Suprapubic skin (tissue), 4 donors: ENCODE measurements at places on chromosomes 13 and 19.
A peak's percentile ranks its signal among the peaks of the same experiment; 100 is the strongest.

DNA sequence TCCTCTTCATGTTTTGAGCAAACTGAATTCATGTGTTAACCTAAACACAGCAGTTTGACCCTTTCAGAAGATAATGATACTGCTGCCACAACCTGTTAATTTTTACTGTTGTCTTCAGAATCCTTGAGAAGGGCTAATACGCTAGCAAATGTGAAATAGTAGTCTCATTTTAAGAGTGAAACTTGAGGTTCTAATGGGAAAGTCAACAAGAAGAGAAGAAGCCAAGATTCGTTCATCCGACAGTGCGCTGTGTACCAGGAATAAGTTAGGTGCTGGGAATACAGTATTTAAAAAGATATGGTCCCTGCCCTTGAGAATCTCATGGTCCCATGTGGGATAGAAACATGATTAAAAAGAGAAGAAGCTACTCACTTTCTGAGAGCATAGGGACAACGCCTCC lies 134.4 kb downstream of the KL start:
- no peaks in the 10 kb centered on the region for H3K36me3 ChIP-seq
- no peak overlapping the region for H3K4me3 ChIP-seq
- no peak for DNase-seq
- H3K4me1 ChIP-seq: peaks cover 5% of the 10 kb centered on the region

DNA sequence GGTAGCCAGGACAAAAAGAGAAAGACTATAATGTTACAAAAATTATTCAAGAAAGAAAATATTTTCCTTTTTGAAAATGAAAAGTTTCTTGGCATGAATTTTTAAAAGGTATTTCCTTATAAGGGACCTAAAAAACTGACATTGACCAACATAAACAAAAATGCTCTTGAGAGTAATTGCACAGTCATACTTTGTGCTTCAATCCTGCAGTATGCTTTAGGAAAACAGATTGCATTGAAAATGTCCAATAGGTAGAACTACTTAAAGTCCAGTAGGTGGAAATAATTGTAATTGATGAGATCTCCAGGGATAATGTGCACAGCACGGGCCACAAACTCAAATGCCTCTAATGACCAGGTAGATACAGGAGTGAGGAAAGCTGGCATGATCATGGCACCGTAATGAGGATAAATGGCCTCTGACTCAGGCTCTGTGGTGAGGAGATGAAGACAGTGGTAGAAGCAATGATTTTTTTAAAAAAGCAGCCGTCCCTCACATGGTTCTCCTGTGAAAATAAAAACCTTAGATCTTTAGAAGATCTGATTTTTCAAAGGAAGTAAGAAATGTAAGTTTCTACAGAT lies 278.0 kb downstream of the ITGBL1 start:
- no peak overlapping the region for H3K4me3 ChIP-seq
- H3K27me3 ChIP-seq: no peaks in the 10 kb centered on the region
- H3K27ac ChIP-seq: no peak overlapping the region
- no peaks in the 10 kb centered on the region for H3K4me1 ChIP-seq
- H3K36me3 ChIP-seq: no peaks in the 10 kb centered on the region
- DNase-seq: no peak

- H3K27me3 ChIP-seq: no peaks in the 10 kb centered on the region
- H3K27ac ChIP-seq: no peak overlapping the region
- no peak overlapping the region for H3K4me3 ChIP-seq
- DNase-seq: no peak
- peaks cover 10% of the 10 kb centered on the region for H3K36me3 ChIP-seq
- H3K4me1 ChIP-seq: peaks cover 63% of the 10 kb centered on the region
Observed at GRCh38 chr19:5949792-5950305, 28.1 kb downstream of the RANBP3 start.

GRCh38 chr13:109012115-109012514 lies 382.7 kb downstream of the MYO16 start:
- no peaks in the 10 kb centered on the region for H3K36me3 ChIP-seq
- H3K4me1 ChIP-seq: no peaks in the 10 kb centered on the region
- H3K4me3 ChIP-seq: no peak overlapping the region
- no peak overlapping the region for H3K27ac ChIP-seq
- DNase-seq: no peak

DNA sequence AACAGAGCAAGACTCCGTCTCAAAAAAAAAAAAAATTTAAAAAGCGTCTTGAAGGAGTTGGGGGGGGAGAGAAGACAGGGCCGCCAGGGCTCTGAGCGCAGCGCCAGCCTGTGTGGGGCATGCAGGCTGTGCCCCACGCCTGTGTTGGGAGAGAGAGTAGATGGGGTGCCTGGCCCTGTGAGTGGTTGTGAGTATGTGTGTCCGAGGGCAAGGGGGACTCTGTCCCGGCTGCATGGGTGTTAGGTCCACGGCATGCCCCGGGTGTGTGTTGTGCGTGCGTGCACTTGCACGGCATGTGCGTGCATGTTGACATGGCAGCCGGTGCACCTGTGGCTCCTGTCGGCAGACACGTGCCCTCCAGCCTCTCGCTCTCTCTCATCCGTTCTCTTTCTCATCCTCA lies 3.4 kb downstream of the MAP2K7 start:
- no peak overlapping the region for H3K4me3 ChIP-seq
- peaks cover 39% of the 10 kb centered on the region for H3K36me3 ChIP-seq
- no peaks in the 10 kb centered on the region for H3K27me3 ChIP-seq
- peak; percentile 63 for DNase-seq
- no peak overlapping the region for H3K27ac ChIP-seq

DNA sequence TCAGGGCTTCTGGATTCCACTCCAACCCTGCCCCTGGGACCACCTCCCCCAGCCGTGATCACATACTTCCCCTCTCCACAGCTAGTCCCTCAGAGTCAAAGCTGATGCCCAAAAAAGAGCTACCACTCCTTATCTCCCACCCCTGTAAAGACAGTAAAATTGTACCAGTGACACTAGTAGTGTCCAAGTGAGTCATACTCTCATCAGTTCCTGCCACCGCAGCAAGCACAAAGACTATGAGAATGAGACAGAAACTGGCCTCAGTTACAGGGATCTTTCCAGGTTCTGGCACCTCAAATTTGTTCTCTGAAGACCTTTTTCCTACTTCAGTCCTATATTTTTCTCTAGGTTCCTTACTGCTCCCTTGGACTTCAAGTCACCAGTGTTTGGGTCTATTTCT lies 144.2 kb downstream of the SPRY2 start:
- DNase-seq: no peak
- no peak overlapping the region for H3K27ac ChIP-seq

- peak; percentile 9 for DNase-seq
- no peak overlapping the region for H3K27ac ChIP-seq
- no peak overlapping the region for H3K4me3 ChIP-seq
- H3K27me3 ChIP-seq: no peaks in the 10 kb centered on the region
- H3K36me3 ChIP-seq: peaks cover 8% of the 10 kb centered on the region
- H3K4me1 ChIP-seq: peaks cover 24% of the 10 kb centered on the region
Observed at GRCh38 chr19:5637971-5638370, 15.1 kb downstream of the SAFB start.

GRCh38 chr19:55563261-55563690 lies 17.4 kb downstream of the ZNF579 start:
- peaks cover 35% of the 10 kb centered on the region for H3K27me3 ChIP-seq
- DNase-seq: no peak
- no peaks in the 10 kb centered on the region for H3K36me3 ChIP-seq
- H3K4me1 ChIP-seq: peaks cover 5% of the 10 kb centered on the region
- no peak overlapping the region for H3K27ac ChIP-seq
- H3K4me3 ChIP-seq: no peak overlapping the region

DNA sequence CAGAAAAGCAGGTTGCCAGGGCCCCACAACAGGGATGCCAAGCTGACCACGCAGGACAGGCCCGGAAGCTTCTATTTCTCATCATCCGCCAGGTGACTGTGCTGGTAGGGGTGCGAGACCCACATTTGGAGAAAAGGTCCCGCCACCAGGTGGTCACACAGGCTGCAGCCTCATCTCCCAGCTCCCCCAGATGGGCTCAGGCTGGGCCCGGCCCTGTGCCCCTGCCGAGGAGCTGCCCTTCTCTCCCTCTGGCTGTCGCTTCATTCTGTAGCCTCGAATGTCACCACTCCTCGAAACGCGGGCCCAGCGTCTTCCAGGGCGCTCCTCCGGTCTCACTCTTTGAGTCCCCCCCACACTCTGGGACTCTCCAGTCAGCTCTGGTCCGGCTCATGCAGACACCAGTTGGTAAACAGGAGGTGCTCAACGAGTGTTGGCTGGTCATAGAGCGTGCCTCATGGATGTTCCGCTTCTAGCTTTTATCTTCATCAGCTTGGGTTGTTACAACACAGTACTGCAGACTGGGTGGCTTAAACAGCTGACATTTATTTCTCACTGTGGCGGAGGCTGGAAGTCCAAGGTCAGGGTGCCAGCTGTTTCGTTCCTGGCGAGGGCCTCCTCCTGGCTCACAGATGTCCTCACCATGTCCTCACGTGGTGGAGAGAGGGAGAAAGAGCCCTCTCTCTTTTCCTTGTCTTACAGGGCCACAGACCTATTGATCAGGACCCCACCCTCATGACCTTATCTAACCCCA lies 87.1 kb downstream of the TEX29 start:
- DNase-seq: no peak
- no peak overlapping the region for H3K4me3 ChIP-seq
- no peak overlapping the region for H3K27ac ChIP-seq
- H3K4me1 ChIP-seq: no peaks in the 10 kb centered on the region
- H3K27me3 ChIP-seq: peaks cover 51% of the 10 kb centered on the region
- H3K36me3 ChIP-seq: no peaks in the 10 kb centered on the region

GRCh38 chr13:95154413-95154886 lies 146.8 kb downstream of the ABCC4 start:
- H3K4me1 ChIP-seq: peaks cover 24% of the 10 kb centered on the region
- H3K27ac ChIP-seq: peak overlapping the region; percentile 39
- DNase-seq: no peak
- H3K27me3 ChIP-seq: no peaks in the 10 kb centered on the region

- DNase-seq: no peak
- no peak overlapping the region for H3K4me3 ChIP-seq
- H3K4me1 ChIP-seq: peaks cover 48% of the 10 kb centered on the region
Observed at GRCh38 chr19:41302624-41303351, 7.2 kb upstream of the CCDC97 start.

GRCh38 chr19:30848636-30849425 lies 476.6 kb downstream of the ZNF536 start:
- H3K27me3 ChIP-seq: no peaks in the 10 kb centered on the region
- H3K4me3 ChIP-seq: no peak overlapping the region
- H3K4me1 ChIP-seq: no peaks in the 10 kb centered on the region

DNA sequence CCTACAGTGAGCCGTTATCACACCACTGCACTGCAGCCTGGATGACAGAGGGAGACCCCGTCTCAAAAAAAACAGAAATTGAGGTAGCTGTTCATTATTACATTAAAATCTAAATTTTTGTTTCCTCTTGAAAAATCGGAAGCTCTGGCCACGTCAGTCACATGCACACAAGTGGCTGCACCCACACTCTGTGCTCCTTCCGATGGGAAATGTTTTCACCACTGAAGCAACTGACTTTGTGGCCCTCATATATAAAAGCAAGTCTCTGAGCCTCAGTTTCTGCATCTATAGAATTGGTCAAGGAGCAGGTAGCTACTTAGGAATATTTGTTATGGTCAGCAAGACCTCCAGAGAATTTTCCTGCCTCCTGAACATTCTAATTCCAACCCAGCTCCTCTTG lies 4.5 kb downstream of the LRRC25 start:
- no peaks in the 10 kb centered on the region for H3K36me3 ChIP-seq
- no peak overlapping the region for H3K27ac ChIP-seq
- H3K27me3 ChIP-seq: peaks cover 11% of the 10 kb centered on the region

- H3K4me3 ChIP-seq: no peak overlapping the region
- H3K4me1 ChIP-seq: no peaks in the 10 kb centered on the region
- H3K27ac ChIP-seq: no peak overlapping the region
- H3K27me3 ChIP-seq: no peaks in the 10 kb centered on the region
- H3K36me3 ChIP-seq: no peaks in the 10 kb centered on the region
Observed at GRCh38 chr13:31172535-31172934, 10.8 kb upstream of the HSPH1 start.

DNA sequence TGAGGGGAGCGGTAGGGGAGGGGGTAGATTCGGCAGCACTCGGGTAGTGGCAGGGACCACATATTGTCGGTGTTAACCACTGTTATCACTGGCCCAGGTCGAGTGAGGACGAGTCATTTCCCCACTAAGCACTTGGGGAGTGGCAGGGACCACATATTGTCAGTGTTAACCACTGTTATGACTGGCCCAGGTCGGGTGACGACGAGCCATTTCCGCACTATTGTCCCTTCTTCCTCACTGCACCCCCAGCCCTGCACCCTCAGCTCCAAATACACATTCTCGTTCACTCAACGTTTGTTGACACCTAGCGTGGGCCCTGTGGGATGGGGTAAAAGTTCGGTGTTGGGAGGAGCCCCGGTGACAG lies 467 bp upstream of the CLN5 start:
- no peak for DNase-seq
- peak overlapping the region; percentile 96 for H3K27ac ChIP-seq
- peaks cover 3% of the 10 kb centered on the region for H3K36me3 ChIP-seq
- H3K4me1 ChIP-seq: peaks cover 25% of the 10 kb centered on the region

DNA sequence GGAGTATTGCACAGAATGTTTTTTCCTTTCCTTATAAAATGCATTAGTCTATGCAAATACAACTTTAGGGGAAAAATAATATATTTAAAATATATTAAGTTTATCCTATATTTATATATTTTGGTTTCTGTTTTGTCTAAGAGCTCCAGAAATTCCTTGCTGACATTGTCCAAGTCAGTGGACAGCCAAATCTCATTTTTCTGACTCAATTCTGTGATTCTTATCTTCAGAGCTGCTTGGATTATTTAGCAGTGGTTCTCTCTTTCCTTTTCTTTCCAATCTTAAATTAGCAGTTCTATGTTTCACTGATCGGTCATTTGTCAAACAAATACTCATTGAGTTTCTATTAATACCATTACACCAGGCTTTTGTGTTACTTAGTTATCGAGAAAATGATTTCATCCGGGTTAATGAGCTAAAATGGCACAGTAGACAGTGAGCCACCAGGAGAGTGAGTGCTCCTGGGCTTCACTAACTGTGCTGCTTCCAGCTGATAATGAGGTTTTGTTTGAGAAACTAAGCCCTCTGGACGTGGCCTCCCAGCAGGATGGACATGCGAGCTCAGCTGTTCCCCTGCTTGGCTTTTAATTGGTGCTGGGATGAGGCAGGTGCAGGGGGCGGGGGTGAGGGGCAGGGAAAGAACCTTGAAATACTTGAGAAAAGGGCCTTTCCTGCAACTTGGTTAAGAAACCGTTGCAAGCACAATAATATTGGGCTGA lies 44.0 kb downstream of the ATP11A start:
- H3K27me3 ChIP-seq: no peaks in the 10 kb centered on the region
- no peaks in the 10 kb centered on the region for H3K4me1 ChIP-seq
- no peaks in the 10 kb centered on the region for H3K36me3 ChIP-seq
- H3K4me3 ChIP-seq: no peak overlapping the region

- H3K27me3 ChIP-seq: peaks cover 96% of the 10 kb centered on the region
- no peak overlapping the region for H3K4me3 ChIP-seq
- DNase-seq: no peak
- H3K4me1 ChIP-seq: peaks cover 5% of the 10 kb centered on the region
- H3K27ac ChIP-seq: no peak overlapping the region
- H3K36me3 ChIP-seq: no peaks in the 10 kb centered on the region
Observed at GRCh38 chr19:53958168-53958571, 4.6 kb upstream of the CACNG8 start.

GRCh38 chr19:3759482-3760254 lies 1.8 kb downstream of the APBA3 start:
- peaks cover 36% of the 10 kb centered on the region for H3K4me1 ChIP-seq
- peak overlapping the region; percentile 3 for H3K4me3 ChIP-seq
- no peak overlapping the region for H3K27ac ChIP-seq
- peaks cover 24% of the 10 kb centered on the region for H3K36me3 ChIP-seq
- no peaks in the 10 kb centered on the region for H3K27me3 ChIP-seq
